ENCODE measurements at places on chromosomes 6 and 20. TPM values are rescaled to one million over a fixed set of nuclear protein-coding genes. Genes with fewer than 3 reads are reported as not detected.

Gene APOBEC2
- total RNA-seq: 0.16 TPM

Gene RARS2
- 55.0 TPM for total RNA-seq

Gene CRIP3
- not detected for total RNA-seq

Gene TCF21
- 5.0 TPM for total RNA-seq

Gene ELOVL2
- total RNA-seq: 0.16 TPM

Gene BMP7
- total RNA-seq: not detected

Gene FAM162B
- total RNA-seq: 1.6 TPM

Gene CASS4
- total RNA-seq: 0.49 TPM

Gene LIME1
- 1.7 TPM for total RNA-seq

Gene AMD1
- total RNA-seq: 61.1 TPM

Gene DNAAF9
- 13.3 TPM for total RNA-seq

Gene TNXB
- 315 TPM for total RNA-seq

Gene DDX39B
- 290 TPM for total RNA-seq

Gene LRRN4
- total RNA-seq: not detected

Gene ARHGAP40
- total RNA-seq: not detected

Gene SLC22A3
- 1.5 TPM for total RNA-seq

Gene ID4
- total RNA-seq: 18.0 TPM

Gene MYLIP
- total RNA-seq: 12.2 TPM

Gene ENPP4
- total RNA-seq: 0.99 TPM

Gene CENPB
- 94.8 TPM for total RNA-seq

Gene PRND
- not detected for total RNA-seq

Gene DYNLT2
- total RNA-seq: 2.0 TPM

Gene EEF1A2
- not detected for total RNA-seq

Gene PROCR
- 62.2 TPM for total RNA-seq

Gene LTA
- total RNA-seq: not detected

Gene TRIM10
- total RNA-seq: not detected

Gene BEND3
- 1.9 TPM for total RNA-seq

Gene SLC22A7
- total RNA-seq: not detected

Gene ENPP1
- total RNA-seq: 7.4 TPM

Gene WFDC12
- total RNA-seq: not detected

Gene IYD
- not detected for total RNA-seq

Gene ANGPT4
- not detected for total RNA-seq

Gene SNRPB2
- 58.6 TPM for total RNA-seq

Gene MEI4
- not detected for total RNA-seq

Gene E2F3
- total RNA-seq: 7.4 TPM

Gene TPMT
- total RNA-seq: 5.2 TPM

Gene GRM1
- under 0.01 TPM for total RNA-seq

Gene SNPH
- total RNA-seq: 7.7 TPM

Gene FAM209B
- not detected for total RNA-seq

Gene CST3
- 355 TPM for total RNA-seq

Gene CAGE1
- 0.33 TPM for total RNA-seq

Gene HCK
- total RNA-seq: not detected

Gene CAP2
- total RNA-seq: 6.5 TPM

Gene RCAN2
- total RNA-seq: 8.0 TPM

Gene PGM3
- 30.9 TPM for total RNA-seq

Gene MAPK13
- 2.3 TPM for total RNA-seq

Gene HFE
- total RNA-seq: 7.4 TPM

Gene PTK6
- not detected for total RNA-seq

Gene ATF6B
- total RNA-seq: 40.6 TPM

Gene ALDH8A1
- 0.09 TPM for total RNA-seq

Gene HINT3
- 30.6 TPM for total RNA-seq

Gene XKR7
- total RNA-seq: not detected

Data from fibroblast of the aortic adventitia (primary cell).